ENCODE measurements at places on chromosomes 12 and 14.

DNA sequence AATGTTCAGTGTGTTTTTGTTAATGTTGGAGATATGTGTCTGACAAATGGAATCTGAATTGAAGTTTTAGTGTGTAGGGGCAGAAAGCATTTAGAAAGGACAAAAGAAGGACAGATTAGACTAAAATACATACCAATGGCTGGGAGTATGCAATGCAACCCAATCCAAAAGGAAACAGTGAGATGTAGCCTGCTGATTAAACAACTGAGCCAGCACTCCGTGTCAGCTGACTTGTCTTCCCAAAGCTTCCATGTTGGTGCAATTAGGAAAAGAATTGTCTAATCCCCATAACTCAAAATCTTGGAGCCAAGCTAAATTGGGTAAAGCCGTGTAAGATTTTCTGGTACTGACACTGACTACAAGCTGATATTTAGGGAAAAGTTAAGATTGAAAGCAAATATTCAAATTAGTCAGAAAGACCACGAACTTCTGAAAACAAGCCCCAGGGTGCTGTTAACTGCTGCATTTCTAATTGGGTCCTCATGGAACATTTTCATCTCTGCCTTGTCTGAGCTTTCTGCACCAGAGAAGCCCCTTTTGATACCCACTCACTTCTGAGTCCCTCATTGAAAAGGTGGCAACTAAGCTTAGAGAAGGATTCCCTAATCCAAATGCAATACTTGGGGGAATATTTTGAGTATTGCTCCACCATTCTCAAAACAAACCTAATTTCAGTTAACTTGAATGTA, 109.1 kb downstream of the DAD1 start:
- no peak for DNase-seq

- no peak for DNase-seq
Observed at GRCh38 chr14:101844219-101844618, 82.7 kb downstream of the PPP2R5C start.

DNA sequence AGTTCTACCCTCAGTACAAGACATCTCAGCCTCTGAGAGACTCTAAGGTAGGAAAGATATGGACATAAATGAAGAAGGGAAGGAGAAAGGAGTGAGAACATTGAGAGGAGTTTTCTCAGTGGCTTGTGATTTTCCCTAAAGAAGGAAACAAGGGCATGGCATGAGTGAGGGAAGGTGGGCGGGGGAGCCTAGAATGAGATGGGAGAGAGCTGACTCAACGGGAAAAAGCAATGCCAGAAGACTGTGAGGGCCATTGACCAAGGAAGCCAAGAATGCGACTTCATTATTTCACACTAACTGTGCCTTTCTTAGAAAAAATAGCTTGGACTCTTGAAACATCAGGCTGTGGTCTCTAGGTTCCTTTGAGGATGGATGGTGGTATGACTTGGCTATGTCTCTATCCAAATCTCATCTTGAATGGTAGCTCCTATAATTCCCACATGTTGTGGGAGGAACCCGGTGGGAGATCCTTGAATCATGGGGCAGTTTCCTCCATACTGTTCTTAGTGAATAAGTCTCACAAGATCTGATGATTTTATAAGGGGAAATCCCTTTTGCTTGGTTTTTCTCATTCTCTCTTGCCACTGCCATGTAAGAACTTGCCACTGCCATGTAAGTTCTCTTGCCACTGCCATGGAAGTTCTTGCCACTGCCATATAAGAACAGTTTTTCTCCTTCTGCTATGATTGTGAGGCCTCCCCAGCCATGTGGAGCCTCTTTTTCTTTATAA, 279.6 kb downstream of the NUAK1 start:
- no peak for DNase-seq

- DNase-seq = no peak
Observed at GRCh38 chr14:49975799-49976198, 82.9 kb downstream of the ARF6 start.

GRCh38 chr14:96130854-96131253, 73.8 kb upstream of the BDKRB2 start:
- no peak for DNase-seq

- no peak for DNase-seq
Observed at GRCh38 chr14:70002589-70003346, 123.6 kb downstream of the SMOC1 start.

GRCh38 chr12:105748806-105749600, 389.8 kb downstream of the NUAK1 start:
- DNase-seq = no peak

DNA sequence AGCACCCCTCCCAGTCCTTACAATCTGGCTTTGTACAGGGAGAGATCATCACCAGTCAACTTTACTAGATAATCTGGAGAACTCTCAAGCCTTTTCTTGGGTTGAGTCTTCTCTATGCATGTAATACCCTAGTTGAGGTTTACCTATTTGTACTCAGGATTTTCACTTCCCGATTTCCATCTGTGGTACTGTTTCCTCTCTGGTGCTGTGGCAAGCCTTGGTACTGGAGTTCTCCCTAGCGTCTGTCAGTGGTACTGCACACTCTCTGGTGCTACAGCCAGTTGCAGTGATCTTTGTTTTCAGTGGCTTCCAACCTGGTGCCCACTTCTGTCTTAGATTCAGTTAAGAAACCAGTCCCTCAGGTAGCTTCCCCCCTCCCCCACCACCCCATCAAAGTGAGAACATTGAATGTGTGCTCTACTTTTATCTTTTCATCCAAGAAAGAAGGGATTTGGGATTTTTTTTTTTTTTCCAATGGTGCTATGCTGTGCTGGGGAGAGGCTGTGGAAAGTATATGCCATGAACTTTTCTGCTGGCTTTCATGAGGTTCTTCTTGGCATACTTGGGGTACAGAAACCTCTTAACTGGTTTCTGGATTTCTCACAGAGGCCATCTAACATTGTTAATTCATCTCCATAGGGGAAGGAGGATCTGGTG, 69.4 kb upstream of the EVL start:
- peak; percentile 75 for DNase-seq

DNA sequence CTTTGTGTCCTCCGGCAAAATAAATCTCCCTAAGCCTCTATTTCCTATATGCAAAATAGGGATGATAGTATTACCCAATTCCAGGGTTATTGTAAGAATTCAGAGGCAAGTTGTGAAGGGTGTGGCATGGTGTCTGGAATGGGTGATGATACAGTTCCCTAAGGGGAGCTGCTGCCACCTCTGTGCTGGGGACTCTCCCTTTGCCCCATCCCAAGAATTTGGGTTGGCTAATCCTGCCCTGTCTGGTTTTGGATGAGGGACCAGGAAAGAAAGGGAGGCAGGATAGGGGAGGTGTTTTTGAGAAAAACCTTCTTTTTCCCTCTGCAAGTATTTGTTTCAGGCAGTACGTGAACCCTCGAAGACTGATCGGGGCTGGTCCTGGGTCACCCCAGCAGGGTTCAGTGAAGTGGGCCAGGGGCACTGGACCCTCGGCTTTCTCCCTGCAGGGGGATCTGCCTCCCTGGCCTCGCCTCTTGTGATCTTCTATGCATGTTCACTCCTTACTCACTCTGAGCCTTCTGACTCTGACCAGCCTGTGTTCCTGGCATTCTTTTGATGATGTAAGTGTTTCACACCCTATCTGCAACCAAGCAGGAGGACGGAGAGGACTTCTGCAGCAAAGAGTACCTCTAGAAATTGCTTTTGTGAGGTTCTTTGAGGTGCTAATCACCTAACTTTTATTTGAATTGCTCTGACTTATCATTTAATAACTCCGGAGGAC, 60.8 kb downstream of the RASSF3 start:
- no peak for DNase-seq

DNA sequence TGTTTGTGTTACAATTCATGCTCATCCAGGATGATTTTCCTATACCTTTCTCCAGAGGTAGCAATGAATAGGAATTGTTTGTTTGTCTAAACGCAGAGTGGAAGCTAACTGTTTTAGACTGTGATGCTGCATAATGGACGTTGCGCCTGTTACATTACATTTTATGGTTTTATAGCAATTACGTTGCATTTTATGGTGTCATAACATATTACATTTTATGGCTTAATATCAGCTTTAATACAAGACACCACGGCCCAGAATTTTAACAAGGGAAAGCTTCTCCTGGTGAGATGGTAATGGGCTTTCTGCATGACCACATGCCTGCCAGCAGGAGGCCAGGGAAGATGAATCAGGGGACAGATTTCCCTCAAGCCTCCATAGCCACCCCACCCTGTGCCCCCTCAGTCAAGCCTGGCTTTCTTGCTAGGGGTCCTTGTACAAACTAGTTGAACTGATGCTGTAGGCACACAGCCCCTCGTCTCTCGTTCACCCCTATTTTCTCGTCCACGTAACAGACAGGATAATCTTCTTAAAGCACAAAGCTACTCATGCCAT, 56.5 kb downstream of the HSPB8 start:
- no peak for DNase-seq

GRCh38 chr12:74781991-74782485, 244.4 kb downstream of the ATXN7L3B start:
- no peak for DNase-seq

- DNase-seq = no peak
Observed at GRCh38 chr12:386651-387050, 2.5 kb downstream of the KDM5A start.

GRCh38 chr14:102510616-102511520, 1.3 kb upstream of the ANKRD9 start:
- DNase-seq = peak; percentile 32

DNA sequence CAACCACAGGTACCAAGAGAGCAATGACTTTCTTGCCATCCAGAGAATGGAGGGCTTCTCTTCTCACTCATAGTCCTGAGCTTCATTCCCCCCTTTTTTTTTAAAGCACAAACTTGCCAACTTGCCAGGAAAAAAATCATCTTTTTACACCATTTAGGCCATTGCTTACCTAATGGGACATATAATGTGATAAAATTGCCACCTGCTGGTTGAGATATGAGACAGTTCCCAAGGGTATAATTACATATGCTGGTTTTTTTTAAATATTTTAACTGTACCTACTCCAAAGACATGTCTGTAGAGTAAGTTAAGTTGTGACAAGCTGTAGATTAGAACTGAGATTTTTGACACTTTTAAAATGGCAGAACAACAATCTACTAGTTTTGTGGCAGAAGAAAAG, 519.1 kb upstream of the SEL1L start:
- DNase-seq = no peak

GRCh38 chr14:101925152-101925551, 39.2 kb upstream of the DYNC1H1 start:
- DNase-seq = no peak

DNA sequence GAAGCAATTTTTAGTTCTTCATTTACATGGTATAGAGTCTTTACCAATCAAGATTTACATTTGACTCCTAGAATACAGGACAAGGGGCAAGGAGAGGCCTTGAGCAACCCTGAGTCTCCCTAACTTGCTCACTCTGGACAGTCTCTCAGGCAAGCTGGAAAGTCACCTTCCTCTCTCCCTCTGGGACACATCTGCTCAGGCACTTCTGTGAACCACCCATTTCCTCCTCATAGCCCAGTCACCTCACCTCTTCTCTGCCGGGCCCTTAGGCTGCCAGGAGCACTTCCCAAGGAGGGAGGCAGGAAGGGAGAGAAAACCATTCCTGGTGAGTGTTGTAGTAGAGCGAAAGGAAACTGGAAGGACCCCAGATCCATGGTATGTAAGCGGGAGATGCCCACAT, 202.8 kb downstream of the TTC7B start:
- DNase-seq = no peak

DNA sequence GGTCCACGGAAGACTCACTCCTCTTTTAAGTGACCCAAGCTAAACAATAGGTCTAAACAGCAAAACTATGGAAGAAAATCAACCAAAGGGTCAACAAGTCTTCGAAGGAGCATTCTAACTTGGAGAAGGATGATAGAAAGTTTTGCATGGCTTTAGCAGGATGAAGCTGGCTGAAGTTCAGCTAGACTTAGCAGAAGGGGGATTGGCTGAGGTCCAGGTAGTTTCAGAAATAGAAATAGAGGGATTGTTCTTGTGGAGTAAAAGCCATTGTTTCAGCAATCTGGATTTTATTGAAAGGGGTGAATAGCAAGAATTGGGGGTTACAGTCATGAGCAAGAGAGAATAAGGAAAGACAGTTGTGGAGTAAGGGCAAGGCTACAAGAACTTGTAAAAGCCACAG, 84.7 kb upstream of the TSPAN8 start:
- no peak for DNase-seq

GRCh38 chr12:28374556-28374955, 184.3 kb downstream of the CCDC91 start:
- DNase-seq = no peak
